Left ventricle myocardium inferior (tissue), 1 donor: ENCODE measurements at places on chromosomes 1 and 21. TPM values are rescaled to one million over a fixed set of nuclear protein-coding genes. Genes with fewer than 3 reads are reported as not detected.

The ACTA1 gene
- total RNA-seq: 7,565 TPM

The SERPINC1 gene
- not detected for total RNA-seq

The IL20 gene
- total RNA-seq: not detected

The GJC2 gene
- total RNA-seq: 1.0 TPM

The NGF gene
- total RNA-seq: 5.3 TPM

The TMPRSS3 gene
- total RNA-seq: not detected

The ROR1 gene
- 14.0 TPM for total RNA-seq

The PPM1J gene
- 5.4 TPM for total RNA-seq

The ACOT11 gene
- total RNA-seq: 64.8 TPM

The CXADR gene
- total RNA-seq: 24.5 TPM

The ERI3 gene
- total RNA-seq: 50.4 TPM

The SCAF4 gene
- total RNA-seq: 15.3 TPM

The OR2L8 gene
- total RNA-seq: not detected

The GSTM5 gene
- 2.4 TPM for total RNA-seq

The CDCP2 gene
- not detected for total RNA-seq

The IFI44L gene
- total RNA-seq: 5.4 TPM

The C8A gene
- total RNA-seq: not detected

The ABL2 gene
- total RNA-seq: 9.0 TPM

The PLEKHN1 gene
- not detected for total RNA-seq

The SERTAD4 gene
- total RNA-seq: 4.6 TPM

The ZSCAN20 gene
- total RNA-seq: 5.7 TPM

The FAM3B gene
- not detected for total RNA-seq

The OR6K3 gene
- not detected for total RNA-seq

The PMF1 gene
- 55.8 TPM for total RNA-seq

The B3GALT2 gene
- 77.2 TPM for total RNA-seq

The CRYAA gene
- total RNA-seq: not detected
